ENCODE measurements at places on chromosomes 6 and 20.

- DNase-seq = no peak
Observed at GRCh38 chr6:1312203-1312472, 240 bp downstream of the FOXQ1 start.

DNA sequence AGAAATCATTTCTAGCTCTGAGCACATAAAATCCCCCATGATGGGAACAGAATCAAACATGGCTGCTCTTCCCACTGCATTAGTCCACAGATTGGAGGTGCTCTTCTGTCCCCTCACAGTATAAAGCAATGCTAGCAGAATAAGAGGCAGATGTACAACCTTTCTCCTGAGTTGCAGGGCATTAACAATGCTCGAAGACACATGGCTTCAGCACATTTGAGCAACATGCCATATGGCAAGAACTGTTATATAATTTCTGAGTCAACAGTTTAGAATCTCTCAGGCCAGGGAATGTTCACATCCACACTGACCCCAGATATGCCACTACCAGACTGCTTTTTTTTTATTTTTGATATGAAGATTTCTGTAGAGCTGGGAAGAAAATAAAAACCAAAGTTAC is 119.6 kb downstream of the KIF13A start:
- DNase-seq = no peak

GRCh38 chr20:37296371-37296770 is 6.9 kb downstream of the MANBAL start:
- DNase-seq = no peak

GRCh38 chr6:14933183-14933544 is 312.7 kb upstream of the JARID2 start:
- no peak for DNase-seq

- no peak for DNase-seq
Observed at GRCh38 chr6:10511477-10511876, 9.7 kb upstream of the GCNT2 start.

GRCh38 chr20:58995461-58996225 is 11.4 kb downstream of the CTSZ start:
- no peak for DNase-seq

- no peak for DNase-seq
Observed at GRCh38 chr20:62535964-62536363, 60.2 kb upstream of the GATA5 start.

DNA sequence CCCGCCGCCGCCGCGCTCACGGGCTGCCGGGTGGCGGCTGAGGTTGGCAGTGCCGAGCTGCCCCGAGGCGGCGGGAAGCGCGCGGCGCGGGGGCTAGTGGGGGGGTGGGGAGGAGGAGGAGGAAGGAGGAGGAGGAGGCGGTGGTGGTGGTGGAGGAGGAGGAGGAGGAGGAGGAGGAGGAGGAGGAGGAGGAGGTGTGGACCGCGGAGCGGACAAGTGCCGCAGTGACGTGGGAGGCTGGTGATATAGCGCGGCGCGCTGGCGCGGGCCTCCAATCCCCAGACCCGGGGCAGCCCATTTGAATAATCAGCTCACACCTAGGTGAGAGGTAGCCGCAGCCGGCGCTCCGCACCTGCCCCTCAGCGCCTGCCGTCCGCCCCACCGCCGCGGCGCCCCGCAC is at the start of gene FOXA2:
FOXA2 (minus strand) TSS at position 51 of the 400 bp plus-strand sequence. CDS start 294 bp downstream, outside the sequence.
- no peak for DNase-seq

- no peak for DNase-seq
Observed at GRCh38 chr20:63059684-63060056, 52.9 kb upstream of the BHLHE23 start.

- DNase-seq = no peak
Observed at GRCh38 chr6:105078386-105078708, 101.5 kb downstream of the POPDC3 start.

Data from stimulated activated CD8-positive, alpha-beta memory T cell treated with anti-CD3 and anti-CD28 coated beads, Interleukin-7, amount 100 ng/mL, for 24 hours (primary cell).